ENCODE measurements at places on chromosomes 6 and 20. TPM values are rescaled to one million over a fixed set of nuclear protein-coding genes. Genes with fewer than 3 reads are reported as not detected.

The CAGE1 gene
- not detected for total RNA-seq

The EPM2A gene
- 41.3 TPM for total RNA-seq

The FOXS1 gene
- total RNA-seq: 1.6 TPM

GRCh38 chr20:58971429-58971828 is 9.6 kb upstream of the NELFCD start:
- no peaks in the 10 kb centered on the region for H3K27me3 ChIP-seq
- DNase-seq: no peak
- H3K36me3 ChIP-seq: no peaks in the 10 kb centered on the region
- no peaks in the 10 kb centered on the region for H3K4me1 ChIP-seq
- H3K27ac ChIP-seq: no peak overlapping the region

DNA sequence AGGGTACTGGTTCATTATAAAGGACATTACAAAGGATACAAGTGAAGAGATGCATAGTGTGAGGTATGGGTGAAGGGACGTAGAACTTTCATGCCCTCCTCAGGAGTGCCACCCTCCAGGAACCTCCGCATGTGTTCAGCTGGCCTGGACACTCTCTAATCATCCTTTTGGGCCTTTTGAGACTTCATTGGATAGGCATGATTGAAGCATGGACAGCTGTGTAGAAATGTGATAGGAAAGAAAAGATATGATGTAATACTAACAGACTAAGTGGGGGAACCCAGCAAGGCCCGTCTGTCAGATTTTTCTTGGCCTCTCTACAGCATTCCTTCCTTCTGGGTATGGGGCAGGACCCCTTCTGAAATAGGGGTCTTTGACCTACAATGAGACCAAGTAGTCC is 31.1 kb downstream of the DOP1A start:
- no peak for DNase-seq
- no peak overlapping the region for H3K27ac ChIP-seq
- no peaks in the 10 kb centered on the region for H3K27me3 ChIP-seq
- peaks cover 23% of the 10 kb centered on the region for H3K36me3 ChIP-seq

DNA sequence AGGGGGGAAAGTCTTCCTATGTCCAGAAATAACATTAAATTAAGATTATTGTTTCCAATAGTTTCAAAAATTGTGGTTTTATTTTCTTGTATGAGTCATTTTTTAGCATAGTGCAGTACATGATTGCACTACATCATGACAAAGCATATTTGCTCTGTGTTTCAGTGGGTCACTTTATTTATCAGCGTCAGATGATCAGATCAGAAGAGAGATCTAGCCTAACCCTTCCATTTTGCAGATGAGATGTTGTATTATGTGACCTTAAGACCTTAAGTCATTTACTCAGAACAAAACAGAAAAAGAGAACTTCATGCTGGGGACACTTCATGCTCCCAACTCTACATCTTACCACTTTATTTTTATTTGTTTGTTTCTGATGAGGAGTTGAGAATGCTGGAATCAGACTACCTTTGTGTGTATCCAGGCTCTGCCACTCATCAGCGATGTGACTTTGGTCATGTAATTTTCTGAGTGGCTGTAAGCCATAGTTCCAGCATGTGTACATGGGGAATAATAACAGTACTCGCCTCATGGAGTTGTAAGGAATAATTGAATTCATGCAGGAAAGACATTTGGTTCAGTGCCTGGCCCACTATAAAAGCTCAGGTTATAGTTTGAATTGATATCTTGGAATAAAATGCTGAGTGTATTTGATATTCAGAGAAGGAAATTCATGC is 13.5 kb downstream of the EYA4 start:
- peaks cover 26% of the 10 kb centered on the region for H3K4me1 ChIP-seq
- H3K4me3 ChIP-seq: no peak overlapping the region
- H3K27me3 ChIP-seq: peaks cover 5% of the 10 kb centered on the region
- no peaks in the 10 kb centered on the region for H3K36me3 ChIP-seq
- H3K27ac ChIP-seq: no peak overlapping the region
- no peak for DNase-seq

DNA sequence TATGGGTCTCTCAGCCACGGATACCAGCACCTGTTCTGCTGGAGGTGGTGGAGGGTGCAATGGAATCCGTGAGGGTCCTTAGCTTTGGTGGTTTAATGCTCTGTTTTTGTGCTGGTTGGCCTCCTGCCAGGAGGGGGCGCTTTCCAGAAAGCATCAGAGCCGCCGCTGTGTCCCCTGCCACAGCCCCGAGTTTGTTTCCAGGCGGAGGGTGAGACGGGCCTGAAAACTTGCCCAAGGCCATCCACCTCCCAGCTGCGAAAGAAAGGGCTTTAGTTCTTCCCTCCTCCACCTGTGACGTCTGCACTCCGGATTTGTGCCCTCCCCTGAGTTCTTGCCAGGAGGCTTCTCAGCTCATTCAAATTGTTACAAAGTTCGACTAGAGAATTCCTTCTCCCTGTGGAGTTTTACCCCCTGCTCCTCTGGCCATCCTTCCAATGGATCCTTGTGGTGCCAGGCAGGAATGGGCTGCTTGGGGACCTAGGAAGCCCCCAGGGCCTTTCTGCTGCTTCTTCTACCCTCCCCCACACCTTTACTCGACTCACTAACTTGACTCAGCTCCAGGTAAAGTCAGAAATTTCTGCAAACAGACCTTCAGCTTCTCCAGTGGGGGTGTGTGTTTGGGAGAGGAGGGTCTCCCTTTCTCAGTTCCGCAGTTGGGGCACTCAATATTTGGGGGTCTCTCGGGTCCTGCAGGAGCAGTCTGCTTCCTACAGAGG is 873.7 kb downstream of the KIF16B start:
- H3K4me1 ChIP-seq: no peaks in the 10 kb centered on the region
- H3K27ac ChIP-seq: no peak overlapping the region
- H3K27me3 ChIP-seq: no peaks in the 10 kb centered on the region
- DNase-seq: no peak

DNA sequence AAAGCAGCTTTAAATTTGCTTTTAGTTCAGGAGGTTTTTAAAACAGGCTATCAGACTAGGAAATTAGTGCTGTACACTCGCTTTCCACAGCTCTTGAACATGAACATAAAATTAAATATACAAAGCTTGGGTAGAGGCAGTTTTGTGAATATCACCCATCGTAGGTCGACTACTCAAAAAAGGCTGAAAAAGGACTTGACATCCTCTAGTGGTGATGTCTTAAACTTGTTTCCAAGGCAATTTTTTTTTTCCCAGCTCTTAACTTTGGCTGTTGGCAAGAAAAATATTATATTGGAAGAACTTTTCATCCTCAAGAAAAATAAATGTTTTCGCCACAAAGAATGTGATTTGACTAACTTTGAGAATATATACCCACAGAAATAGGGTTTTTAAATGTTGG is 2.9 kb downstream of the MAP7 start:
- no peak for DNase-seq
- peaks cover 30% of the 10 kb centered on the region for H3K27me3 ChIP-seq
- H3K36me3 ChIP-seq: no peaks in the 10 kb centered on the region
- H3K4me3 ChIP-seq: no peak overlapping the region
- peaks cover 21% of the 10 kb centered on the region for H3K4me1 ChIP-seq
